ENCODE measurements at places on chromosomes 13 and 19. TPM values are rescaled to one million over a fixed set of nuclear protein-coding genes. Genes with fewer than 3 reads are reported as not detected.

DNA sequence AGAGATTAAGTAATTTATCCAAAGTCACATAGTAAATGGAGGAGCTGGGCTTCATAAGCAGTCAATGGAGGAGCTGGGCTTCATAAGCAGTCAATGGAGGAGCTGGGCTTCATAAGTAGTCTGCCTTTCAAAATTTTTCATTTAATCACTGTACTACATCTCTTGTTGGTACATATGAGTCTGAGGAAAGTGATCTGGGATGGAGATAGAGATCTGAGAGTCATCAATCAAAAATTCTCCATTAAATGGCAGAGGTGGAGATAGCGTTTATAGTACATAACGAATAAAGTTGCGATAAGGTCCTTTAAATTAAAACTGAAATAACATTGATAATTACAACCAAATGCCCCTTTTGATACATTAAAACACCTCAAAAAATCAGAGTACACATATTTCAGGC lies 189.3 kb downstream of the KLF5 start:
- no peak overlapping the region for H3K27ac ChIP-seq
- peaks cover 7% of the 10 kb centered on the region for H3K27me3 ChIP-seq
- H3K36me3 ChIP-seq: no peaks in the 10 kb centered on the region

DNA sequence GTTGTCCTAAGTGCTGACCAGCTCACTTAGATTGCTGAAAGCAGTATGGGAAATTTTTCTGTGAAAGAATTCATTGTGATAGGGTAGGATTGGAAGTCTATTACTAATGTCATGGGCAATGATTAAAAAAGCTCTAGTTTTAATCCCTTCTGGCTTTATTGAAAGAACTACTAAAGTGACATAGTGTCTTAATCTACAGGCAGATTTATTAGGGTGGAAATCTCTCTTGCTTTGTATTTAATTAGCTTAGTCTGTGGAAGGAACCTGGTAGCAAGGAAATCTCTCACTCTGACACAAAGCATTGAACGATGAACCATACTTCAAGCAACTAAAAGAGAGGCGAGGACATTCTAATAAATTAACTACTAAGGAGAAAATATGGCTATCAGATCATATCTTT lies 1029.2 kb upstream of the PCDH20 start:
- no peaks in the 10 kb centered on the region for H3K4me1 ChIP-seq
- H3K4me3 ChIP-seq: no peak overlapping the region
- H3K27me3 ChIP-seq: no peaks in the 10 kb centered on the region
- no peak overlapping the region for H3K27ac ChIP-seq
- no peaks in the 10 kb centered on the region for H3K36me3 ChIP-seq

DNA sequence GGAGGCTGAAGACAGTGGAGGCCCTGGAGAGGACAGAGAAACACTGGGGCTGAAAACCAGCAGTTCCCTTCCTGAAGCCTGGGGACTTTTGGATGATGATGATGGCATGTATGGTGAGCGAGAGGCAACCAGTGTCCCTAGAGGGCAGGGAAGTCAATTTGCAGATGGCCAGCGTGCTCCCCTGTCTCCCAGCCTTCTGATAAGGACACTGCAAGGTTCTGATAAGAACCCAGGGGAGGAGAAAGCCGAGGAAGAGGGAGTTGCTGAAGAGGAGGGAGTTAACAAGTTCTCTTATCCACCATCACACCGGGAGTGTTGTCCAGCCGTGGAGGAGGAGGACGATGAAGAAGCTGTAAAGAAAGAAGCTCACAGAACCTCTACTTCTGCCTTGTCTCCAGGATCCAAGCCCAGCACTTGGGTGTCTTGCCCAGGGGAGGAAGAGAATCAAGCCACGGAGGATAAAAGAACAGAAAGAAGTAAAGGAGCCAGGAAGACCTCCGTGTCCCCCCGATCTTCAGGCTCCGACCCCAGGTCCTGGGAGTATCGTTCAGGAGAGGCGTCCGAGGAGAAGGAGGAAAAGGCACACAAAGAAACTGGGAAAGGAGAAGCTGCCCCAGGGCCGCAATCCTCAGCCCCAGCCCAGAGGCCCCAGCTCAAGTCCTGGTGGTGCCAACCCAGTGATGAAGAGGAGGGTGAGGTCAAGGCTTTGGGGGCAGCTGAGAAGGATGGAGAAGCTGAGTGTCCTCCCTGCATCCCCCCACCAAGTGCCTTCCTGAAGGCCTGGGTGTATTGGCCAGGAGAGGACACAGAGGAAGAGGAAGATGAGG lies 1.5 kb downstream of the PPP1R15A start:
- H3K27me3 ChIP-seq: peaks cover 21% of the 10 kb centered on the region
- H3K27ac ChIP-seq: peak overlapping the region; percentile 100
- peaks cover 40% of the 10 kb centered on the region for H3K4me1 ChIP-seq
- peak; percentile 28 for DNase-seq
- peak overlapping the region; percentile 99 for H3K4me3 ChIP-seq
- peaks cover 18% of the 10 kb centered on the region for H3K36me3 ChIP-seq

DNA sequence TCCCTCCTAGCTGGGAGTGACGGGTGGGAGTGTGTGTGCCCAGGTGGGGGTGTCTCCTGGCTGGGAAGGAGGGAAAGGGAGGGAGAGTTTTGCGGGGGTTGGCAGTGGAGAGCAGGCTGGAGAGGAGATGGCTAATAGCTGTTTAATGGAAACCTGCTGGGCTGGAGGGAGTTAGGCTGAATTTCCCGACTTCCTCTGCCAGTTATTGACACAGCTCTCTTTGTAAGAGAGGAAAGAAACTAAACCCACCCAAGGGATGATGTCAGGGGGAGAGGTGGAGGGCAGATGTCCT lies 10.2 kb upstream of the ILF3 start:
- H3K27me3 ChIP-seq: peaks cover 2% of the 10 kb centered on the region
- peaks cover 26% of the 10 kb centered on the region for H3K4me1 ChIP-seq
- H3K4me3 ChIP-seq: peak overlapping the region; percentile 40
- peak overlapping the region; percentile 93 for H3K27ac ChIP-seq
- DNase-seq: no peak
- peaks cover 8% of the 10 kb centered on the region for H3K36me3 ChIP-seq

GRCh38 chr13:46324976-46325375 lies 62.1 kb downstream of the RUBCNL start:
- no peaks in the 10 kb centered on the region for H3K36me3 ChIP-seq
- H3K4me3 ChIP-seq: no peak overlapping the region

- no peak overlapping the region for H3K4me3 ChIP-seq
- no peak for DNase-seq
- no peak overlapping the region for H3K27ac ChIP-seq
- peaks cover 7% of the 10 kb centered on the region for H3K4me1 ChIP-seq
- H3K27me3 ChIP-seq: peaks cover 25% of the 10 kb centered on the region
Measured at GRCh38 chr19:55147545-55148251, 1.3 kb downstream of the TNNT1 start.

GRCh38 chr19:57688011-57688763 lies 6.4 kb downstream of the ZNF551 start:
- DNase-seq: no peak
- peaks cover 12% of the 10 kb centered on the region for H3K27me3 ChIP-seq
- H3K4me1 ChIP-seq: peaks cover 20% of the 10 kb centered on the region
- H3K4me3 ChIP-seq: no peak overlapping the region

DNA sequence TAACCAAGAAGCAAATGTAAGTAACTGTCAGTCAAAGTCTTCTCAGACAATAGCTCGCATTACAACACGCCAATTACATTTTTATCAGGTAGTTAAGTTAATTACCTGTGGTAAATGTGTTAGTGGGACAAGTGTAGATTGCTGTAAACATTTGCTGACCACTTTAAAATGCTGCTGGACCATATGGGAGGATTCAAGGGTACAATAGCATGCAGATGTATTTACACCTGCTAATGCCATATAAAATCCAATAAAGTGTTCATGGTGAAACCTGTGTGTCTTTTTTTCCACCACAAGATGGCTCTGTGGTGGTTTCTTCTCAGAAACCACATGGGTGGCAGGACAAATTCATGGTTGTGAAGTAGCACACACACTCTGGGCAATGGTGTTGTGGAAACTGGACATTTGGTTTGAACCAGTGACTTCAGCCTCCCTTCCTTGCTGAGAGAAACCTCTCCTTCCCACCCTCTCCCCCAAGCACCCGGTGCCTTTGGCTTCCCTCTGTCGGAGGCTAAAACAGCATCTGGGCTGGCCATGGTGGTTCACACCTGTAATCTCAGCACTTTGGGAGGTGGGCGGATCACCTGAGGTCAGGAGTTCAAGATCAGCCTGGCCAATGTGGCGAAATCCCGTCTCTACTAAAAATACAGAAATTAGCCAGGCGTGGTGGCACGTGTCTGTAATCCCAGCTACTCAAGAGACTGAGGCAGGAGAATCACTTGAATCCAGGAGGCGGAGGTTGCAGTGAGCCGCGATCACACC lies 18.1 kb upstream of the GTF3A start:
- no peak overlapping the region for H3K27ac ChIP-seq
- DNase-seq: peak; percentile 40
- H3K27me3 ChIP-seq: no peaks in the 10 kb centered on the region

DNA sequence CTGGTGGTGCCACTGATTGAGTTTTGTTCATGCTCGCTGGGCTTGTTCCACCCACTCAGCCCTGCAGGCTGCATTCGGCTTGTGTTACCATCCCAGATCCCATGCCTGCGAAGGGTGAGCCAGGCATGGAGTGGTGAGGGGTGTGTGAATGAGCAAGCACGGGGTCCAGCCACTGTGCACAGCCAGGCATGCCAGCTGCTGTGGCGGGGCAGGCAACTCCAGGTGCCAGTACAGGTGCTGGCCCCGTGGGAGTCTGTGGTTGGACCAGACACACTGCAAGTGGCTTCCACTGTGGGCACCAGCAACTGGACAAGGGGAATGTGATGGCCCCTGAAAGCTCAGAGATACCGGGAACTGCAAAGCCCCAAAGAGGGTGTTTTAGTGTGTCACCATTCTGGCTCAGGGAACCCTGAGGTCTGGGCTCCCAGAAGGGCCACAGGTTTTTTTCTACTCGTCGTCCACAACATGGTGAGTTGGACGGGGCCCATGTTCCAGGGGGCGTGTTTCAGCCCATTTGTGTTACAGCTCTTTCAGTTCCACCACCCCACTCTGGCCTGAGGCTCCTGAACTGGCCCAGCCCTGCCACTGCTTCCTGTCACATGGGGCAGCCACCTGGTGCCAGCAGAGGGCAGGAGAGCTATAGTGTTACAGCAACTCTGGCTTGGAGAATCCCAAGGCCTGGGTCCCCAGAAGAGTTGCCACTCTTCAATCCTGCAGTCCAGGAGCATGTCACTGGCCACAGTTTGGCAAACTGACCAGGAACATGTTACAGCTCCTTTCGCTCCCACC lies 217.0 kb upstream of the OBI1 start:
- no peak for DNase-seq
- H3K4me1 ChIP-seq: no peaks in the 10 kb centered on the region
- peaks cover 1% of the 10 kb centered on the region for H3K27me3 ChIP-seq
- H3K4me3 ChIP-seq: no peak overlapping the region
- H3K27ac ChIP-seq: no peak overlapping the region

GRCh38 chr19:50705422-50706019 lies 14.1 kb downstream of the SHANK1 start:
- peaks cover 10% of the 10 kb centered on the region for H3K27me3 ChIP-seq
- no peak overlapping the region for H3K27ac ChIP-seq
- peak; percentile 20 for DNase-seq
- no peaks in the 10 kb centered on the region for H3K4me1 ChIP-seq
- no peaks in the 10 kb centered on the region for H3K36me3 ChIP-seq
- no peak overlapping the region for H3K4me3 ChIP-seq

- peak overlapping the region; percentile 23 for H3K4me3 ChIP-seq
- H3K4me1 ChIP-seq: peaks cover 88% of the 10 kb centered on the region
- H3K36me3 ChIP-seq: peaks cover 14% of the 10 kb centered on the region
- no peak for DNase-seq
- no peak overlapping the region for H3K27ac ChIP-seq
- H3K27me3 ChIP-seq: no peaks in the 10 kb centered on the region
Measured at GRCh38 chr13:97238432-97238831, 16.3 kb downstream of the MBNL2 start.

DNA sequence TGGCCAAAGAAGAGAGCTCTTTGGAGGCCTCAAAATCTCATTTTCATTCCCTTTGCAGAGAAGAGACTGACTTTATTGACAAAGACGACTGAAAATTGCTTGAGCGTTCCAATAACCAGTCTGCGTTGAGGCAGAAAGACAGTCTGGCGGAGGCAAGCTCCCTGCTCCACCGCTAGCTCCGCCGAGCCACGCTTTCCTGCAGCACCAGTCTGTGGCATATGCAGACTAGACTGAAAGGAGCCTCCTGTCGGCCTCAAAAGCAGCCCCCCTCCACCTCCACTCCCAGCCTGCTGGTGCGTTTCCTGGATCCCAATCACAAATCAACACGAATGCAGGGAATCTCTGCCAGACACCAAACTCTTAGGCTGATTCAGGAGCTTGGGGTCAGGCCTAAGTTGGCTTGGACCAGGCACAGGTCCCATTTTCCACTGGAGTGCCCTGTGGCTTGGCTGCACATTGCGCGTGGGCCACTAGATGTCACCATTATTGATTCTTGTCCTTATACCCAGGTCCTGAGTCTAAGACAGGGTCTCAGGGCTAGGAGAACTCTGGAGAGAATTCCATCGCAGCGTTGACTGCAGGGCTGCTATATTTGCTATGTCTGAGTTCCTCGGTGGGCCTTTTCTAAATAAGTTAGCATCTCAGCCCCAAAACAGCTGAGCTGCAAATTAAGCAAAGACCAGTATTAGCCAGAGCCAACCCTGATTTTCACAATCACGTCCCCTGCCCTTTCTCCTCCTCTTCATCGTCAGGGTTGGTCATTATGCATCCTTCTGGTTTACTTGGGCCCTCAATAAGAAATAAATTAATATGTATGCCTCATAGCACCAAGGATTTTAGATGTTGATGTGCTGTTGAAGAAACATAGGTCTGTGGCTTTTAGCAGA lies 5.2 kb upstream of the ZNF507 start:
- H3K27ac ChIP-seq: no peak overlapping the region
- no peak overlapping the region for H3K4me3 ChIP-seq
- DNase-seq: peak; percentile 29
- H3K36me3 ChIP-seq: no peaks in the 10 kb centered on the region
- H3K27me3 ChIP-seq: peaks cover 4% of the 10 kb centered on the region

DNA sequence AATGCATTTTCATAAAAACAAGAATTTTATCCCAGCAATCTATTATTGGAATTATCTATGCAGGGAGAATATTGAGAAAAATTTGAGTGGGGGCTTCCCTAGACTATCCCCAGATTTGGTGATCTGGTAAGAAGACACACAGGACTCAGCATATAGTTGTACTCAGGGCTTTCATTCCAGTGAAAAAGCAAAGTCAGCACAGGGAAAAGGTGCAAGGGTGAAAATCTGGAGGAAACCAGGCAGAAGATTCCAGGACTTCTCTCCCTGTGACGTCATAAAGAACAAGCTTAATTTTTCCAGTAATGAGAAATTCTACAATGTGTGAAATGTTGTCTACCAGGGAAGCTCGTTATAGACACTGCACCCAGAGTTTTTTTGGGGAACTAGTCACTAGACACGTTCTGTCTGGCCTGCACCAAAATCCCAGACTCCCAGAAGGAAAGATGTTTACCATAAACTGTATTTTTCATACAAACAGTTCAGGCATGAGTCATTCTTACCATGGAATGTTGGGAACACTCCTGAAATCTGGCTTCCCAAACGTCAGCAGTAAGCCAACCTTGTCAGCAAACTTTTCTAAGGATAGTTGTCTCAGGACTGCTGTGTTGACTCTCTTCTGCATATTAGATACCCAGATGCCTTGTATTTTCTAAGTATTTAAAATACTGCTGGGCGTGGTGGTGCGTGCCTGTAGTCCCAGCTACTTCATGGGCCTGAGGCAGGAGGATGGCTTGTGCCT lies 107.4 kb downstream of the DNAJC3 start:
- H3K27ac ChIP-seq: no peak overlapping the region
- peaks cover 1% of the 10 kb centered on the region for H3K4me1 ChIP-seq
- H3K4me3 ChIP-seq: no peak overlapping the region

GRCh38 chr13:114256547-114256946 lies 21.9 kb downstream of the CDC16 start:
- H3K4me1 ChIP-seq: peaks cover 74% of the 10 kb centered on the region
- peaks cover 57% of the 10 kb centered on the region for H3K36me3 ChIP-seq
- DNase-seq: no peak
- H3K27me3 ChIP-seq: no peaks in the 10 kb centered on the region
- no peak overlapping the region for H3K27ac ChIP-seq

The ZNF491 gene
- not detected for polyA plus RNA-seq

The UPK1A gene
- polyA plus RNA-seq: not detected

The NFIX gene
- polyA plus RNA-seq: not detected

The SOX1 gene
- polyA plus RNA-seq: not detected
